NCI-H2029 treated with DMSO at 0.1 percent for 48 hours (cell line): ENCODE measurements at places on chromosomes 11 and 22.

DNA sequence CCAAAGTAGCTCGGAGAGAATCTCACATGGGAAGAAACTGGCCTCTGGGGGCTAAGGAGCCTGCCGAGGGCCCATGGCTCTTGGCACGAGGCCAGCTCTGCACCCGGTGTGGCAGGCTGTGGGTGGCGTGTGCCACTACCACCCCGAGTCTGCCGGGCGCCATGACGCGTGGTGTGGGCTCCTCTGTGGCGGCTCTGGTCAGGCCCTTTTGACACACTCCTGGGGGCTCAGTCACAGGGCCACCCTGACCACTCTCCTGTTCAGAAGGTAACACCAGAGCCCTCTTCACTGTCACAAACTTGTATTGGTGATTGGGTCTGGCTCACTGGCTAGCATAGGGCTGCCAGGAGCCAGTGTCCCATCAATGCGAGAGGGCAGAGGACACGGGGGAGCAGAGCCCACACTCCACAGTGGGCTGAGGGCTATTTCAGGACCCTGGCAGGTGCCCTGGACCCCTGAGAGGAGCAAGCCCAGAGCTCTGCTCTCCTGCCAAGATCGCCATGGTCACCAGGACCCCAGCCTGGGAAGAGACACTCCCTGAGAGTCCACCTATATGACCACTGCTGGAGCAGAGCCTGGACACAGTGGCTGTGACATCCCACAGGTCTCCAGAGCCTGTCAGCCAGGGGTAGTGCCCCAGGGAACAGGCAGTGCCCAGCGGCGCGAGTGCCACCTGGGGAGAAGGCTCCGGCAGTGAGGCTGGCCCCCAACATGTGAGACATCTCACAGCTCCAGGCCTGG, 8.6 kb upstream of the PPM1F start:
- DNase-seq, result no peak

DNA sequence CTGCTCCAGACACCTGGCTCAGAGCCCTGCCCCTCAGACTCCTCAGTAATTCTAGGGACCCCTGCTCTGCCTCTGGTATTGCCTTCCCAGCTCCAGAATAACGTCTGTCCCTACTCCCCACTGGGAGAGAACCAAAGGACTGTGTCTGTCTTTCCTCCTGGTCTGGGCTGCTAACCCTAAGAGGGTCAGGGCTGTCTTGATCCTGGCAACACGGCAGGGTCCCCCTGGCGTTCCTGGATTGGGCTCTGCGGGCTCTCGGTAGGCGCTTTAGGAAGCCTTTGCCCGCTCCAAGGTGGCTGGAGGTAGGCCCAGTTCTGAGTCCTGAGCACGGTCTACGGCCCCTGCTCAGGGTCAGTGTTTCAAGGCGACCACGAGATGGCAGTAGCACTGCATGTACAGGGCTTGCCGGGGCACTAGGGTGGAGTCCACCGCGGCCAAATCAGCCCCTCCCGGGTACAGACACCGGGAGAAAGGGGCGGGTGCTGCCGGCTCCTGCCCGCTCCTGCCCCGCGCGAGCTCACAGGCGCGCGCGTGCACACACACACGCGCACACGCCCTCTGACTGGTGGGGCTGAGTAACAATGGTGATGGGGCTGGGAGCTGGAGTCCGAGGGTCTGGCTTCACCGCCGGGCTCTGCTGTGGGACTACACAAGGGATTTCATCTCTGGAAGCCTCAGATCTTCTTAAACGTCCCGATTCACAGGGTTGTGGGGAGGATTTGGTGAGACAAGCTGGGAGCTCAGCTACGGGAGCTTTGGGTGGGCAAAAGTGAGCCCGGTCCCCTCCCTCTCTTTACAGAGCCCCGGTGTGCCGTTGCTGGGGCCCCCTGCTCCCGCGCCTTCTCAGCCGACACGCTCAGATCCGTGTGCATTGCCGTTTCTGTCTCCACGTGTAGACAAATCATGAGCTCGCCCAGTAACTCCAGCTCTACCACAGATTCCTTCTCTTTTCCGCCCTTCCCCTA, 30.1 kb upstream of the HMOX1 start:
- peak; percentile 75 for DNase-seq

GRCh38 chr11:18703001-18703763, 4.6 kb downstream of the TMEM86A start:
- no peak for DNase-seq

DNA sequence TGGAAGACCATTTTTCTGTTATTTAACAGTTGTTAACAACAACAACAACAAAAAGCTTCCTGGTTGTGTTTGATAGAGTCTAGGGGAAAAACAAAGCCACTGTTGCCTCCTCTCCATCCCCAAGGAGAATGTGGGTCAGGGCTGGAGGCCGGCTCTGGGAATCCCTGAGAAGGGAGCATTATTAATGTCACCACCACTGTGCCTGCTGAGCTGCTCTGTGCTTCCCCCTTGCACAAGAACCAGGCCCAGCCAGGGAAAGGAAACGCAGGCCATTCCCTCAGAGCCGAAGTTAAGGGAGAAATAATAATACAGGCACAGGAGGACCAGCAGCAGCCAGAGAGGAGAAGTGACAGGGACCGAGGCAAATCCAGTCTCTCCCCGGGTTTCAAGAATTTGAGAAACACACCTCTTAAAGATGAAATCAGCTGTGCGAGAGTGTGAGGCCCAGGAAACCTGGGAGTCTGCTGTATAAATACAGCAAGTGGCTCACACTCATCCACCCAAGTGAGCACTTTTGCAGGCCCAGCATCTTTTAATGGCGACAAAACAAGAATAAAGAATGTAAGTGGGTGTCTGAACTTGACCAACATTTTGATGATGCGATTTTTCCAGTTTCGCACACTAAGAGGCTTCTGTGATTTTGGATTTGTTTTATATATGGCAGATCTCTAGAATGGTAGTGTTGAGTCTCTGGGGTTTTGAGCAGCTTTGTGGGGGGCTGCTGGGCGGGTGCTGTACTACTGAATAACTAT, 539.2 kb downstream of the NTM start:
- no peak for DNase-seq

DNA sequence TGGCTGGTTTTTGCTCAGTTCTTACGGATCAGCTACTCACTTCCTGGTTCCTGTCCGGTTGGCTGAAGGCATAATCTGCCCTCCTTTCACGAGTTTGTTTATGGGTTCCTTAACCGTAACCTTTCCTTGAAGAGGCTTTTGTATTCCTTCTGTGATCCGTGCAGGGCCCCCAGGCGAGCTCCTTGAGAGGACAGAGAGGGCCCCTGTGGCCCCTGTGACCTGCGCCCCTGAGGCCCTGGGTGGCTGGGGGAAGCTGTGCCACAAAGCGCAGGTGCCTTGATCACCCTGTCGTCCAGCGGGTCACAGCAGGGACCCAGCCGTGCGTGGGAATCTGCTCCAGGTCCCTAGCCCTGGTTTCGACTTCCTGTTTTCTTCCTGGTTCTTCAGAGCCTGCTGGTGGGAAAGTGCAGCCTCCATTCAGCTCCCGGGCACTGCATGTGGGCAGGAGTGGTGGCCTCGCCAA, 27.8 kb upstream of the FADD start:
- DNase-seq, result no peak

- DNase-seq, result no peak
These were observed 62.0 kb downstream of the FDX1 start for GRCh38 chr11:110491577-110492320.

DNA sequence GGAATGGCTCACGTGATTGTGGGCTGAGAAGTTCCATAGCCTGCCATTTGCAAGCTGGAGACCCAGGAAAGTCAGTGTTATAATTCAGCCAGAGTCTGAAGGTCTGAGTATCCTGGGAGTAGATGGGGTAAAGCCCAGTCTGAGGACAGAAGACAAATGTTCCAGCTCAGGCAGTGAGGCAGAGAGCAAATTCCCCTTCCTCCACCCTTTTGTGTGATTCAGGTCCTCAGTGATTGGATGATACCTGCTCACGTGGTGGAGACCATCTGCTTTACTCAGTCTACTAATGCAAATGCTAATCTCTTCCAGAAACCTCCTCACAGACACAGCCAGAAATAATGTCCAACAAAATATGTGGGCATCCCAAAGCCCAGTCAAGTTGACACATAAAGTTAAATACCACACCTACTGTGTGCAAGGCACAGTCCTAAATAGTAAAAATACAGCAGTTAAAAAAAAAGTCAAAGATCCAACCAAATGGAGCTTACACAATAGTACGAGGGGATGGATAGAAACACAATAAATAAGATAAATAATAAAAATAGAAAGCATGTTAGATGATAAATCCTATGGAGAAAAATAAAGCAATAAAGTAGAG, 13.2 kb upstream of the APOL6 start:
- DNase-seq, result no peak
